ENCODE measurements at places on chromosomes 16 and 17.

- DNase-seq = no peak
Measured at GRCh38 chr17:6610011-6610410, 30.5 kb downstream of the KIAA0753 start.

DNA sequence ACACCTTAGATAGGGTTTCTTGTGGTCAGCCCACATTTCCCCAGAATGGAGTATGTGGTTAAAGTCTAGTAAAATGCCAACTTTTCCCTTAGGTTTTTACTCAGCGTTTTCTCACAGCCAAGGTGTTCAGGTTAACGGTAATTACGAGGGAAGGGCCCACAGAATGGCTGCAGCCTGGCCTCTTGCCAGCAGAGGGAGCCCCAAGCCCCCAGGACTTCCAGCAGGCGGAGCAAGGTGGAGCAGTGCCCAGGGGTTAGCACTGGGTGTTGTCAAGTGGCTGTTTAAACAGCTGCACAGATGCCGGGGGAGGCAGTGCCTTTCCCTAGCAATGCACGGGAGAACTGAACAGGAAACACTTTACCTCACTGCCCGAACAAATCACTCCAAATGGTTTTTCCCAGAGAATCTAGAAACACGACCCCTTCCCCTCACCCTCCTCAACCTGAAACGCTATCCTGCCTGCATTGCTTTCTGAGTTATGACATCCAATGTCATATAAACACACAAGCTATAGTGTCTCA lies 6.6 kb downstream of the PHB1 start:
- DNase-seq = peak; percentile 72

DNA sequence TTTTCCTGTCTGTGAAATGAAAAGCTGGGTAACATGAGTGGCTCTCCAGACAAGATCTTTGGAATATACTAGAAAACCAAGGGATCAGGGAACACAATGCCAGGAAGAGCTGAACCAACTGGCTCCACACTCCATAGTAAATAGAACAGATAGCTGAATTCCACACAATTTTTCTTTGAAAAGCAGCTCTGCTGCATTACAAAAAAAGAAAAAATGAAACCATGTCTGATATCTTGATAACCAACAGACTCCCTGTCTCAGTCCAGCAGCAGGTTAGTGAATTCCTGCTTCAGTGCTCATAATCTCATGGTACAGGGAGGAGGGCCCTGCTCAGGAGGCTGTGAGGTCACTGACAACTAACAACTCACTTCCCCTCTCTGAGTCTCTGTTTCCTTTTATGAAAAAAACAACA lies 97.1 kb downstream of the CDH11 start:
- peak; percentile 25 for DNase-seq

- DNase-seq = no peak
Measured at GRCh38 chr16:17380613-17381012, 90.1 kb downstream of the XYLT1 start.

DNA sequence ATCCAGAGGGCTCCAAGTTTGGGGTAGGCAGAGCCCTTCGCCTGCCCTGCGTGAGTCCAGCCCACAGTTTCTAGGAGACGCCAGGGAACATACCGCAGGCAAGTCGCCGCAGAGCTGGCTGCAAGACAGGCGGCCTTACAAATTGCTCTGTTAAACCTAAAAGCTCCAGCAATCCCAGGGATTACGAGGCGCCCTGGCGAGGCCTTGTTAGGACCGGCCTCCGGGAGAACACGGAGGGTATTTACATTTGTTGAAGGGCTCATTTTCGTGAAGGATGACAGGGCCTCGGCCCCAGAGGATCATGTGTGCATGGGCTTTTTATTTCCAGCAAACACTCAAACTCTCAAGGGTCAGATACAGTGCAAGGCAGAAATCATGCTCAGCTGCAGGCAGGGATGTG lies 77.6 kb upstream of the FOXF1 start:
- DNase-seq = no peak

DNA sequence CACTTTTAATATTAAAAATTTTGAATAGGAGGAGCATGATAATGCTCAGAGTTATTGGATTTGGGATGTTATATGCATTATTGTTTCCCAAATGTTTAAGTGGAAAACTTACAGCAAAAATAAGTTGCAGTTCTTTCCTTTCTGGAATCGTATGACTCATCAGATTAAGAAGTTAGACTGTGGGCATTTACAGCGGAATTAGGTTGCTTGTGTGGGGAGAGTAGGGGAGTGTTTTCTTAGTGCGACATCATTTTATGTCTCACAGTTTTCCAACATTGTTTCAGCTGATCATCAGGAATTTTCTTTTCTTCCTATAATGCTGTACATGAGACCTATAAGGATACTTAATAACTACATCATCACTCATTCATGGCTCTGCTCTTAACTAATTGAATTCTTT lies 1631.8 kb downstream of the CDH8 start:
- DNase-seq = no peak

DNA sequence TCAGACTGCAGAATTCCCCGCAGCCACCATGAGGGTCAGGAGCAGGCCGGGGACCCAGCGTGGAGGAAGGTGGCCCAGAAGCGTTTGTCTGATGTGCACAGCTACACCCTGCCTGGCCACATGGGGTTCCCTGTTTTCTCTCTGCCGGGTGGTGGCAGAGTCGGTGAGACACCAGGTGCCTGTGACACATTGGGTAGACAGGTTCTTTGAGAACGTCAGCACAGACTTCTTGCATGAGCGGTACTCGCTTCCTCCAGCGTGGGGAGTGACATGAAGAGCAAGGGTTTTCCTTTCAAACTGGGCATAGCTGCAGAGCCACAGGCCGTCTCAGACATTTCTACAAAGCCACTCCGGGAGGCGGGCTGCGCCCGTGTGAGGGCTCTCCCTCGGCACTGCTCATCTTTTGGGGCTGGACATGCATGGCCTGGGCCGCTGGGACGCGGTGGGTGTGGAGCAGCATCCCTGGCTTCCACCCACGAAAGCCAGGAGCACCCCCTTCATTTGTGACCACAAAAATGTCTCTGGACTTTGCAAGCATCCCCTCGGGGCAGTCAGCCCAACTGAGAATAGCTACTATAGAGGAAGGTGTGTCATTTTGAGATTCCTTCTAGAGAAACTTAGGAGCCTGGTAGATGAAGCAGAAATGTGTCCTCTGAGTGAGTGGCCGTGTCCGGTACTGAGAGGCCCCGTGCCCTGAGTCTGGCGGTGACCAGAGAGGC lies 26.0 kb downstream of the NME3 start:
- no peak for DNase-seq

DNA sequence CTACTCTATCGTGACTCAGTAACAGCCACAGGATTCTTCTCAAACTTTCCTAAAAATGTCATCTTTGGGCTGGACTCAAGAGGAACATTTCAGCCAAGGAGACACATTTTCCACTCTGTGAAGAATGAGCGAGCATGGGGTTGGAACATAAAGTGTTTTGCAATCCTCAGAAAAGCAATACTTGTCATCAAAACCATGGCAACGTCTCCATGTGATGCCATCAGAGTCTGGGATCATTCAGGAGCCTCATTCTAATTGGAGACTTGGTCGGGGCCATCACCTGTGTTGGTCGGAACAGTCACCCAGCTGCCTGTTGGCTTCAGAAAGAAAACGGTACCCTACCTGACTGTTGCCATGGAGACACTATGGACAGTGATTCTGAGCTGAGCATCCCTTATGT lies 25.5 kb downstream of the MYOCD start:
- DNase-seq = no peak

- peak; percentile 44 for DNase-seq
Measured at GRCh38 chr16:28863929-28864793, 518 bp downstream of the SH2B1 start.

- DNase-seq = no peak
Measured at GRCh38 chr17:82302568-82302963, 14.8 kb downstream of the CD7 start.

Data from left cardiac atrium (tissue), 4 donors.